ENCODE measurements at places on chromosomes 7 and 10. TPM values are rescaled to one million over a fixed set of nuclear protein-coding genes. Genes with fewer than 3 reads are reported as not detected.

PNLIPRP3 gene
- not detected for total RNA-seq

PIP gene
- total RNA-seq = not detected

GRCh38 chr7:130559184-130559583, 67.3 kb downstream of the MEST start:
- H3K27ac ChIP-seq = no peak overlapping the region
- H3K36me3 ChIP-seq = peaks cover 7% of the 10 kb centered on the region
- no peaks in the 10 kb centered on the region for H3K4me1 ChIP-seq
- no peak for DNase-seq

GRCh38 chr10:104232613-104233102, 494 bp upstream of the CFAP43 start:
- no peak for DNase-seq
- H3K27me3 ChIP-seq = peaks cover 8% of the 10 kb centered on the region
- no peaks in the 10 kb centered on the region for H3K36me3 ChIP-seq
- H3K27ac ChIP-seq = peak overlapping the region; percentile 50
- H3K4me1 ChIP-seq = peaks cover 6% of the 10 kb centered on the region

- DNase-seq = no peak
- H3K36me3 ChIP-seq = no peaks in the 10 kb centered on the region
- H3K4me1 ChIP-seq = no peaks in the 10 kb centered on the region
- no peaks in the 10 kb centered on the region for H3K27me3 ChIP-seq
- no peak overlapping the region for H3K27ac ChIP-seq
Measured at GRCh38 chr7:157715071-157715937, 378.5 kb downstream of the DNAJB6 start.

DNA sequence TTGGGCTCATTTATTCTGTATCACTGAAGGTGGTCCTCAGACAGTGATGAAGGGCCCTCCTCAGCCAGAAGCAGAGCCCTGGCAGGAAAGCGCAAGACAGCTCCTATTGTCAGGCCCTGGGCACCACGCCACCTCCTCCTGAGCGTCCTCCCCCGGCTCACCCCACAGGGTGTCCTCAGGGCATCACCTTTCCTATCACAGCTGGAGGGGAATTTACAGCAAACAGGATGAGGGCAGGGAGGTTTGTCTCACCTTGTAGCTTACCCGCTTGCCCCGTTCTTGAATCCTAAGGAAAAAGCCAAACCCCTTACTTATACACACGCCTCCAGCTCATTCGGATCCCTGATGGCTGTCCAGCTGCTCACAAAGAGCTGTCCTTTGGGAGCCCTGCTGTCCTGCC, 50.2 kb upstream of the LANCL2 start:
- H3K36me3 ChIP-seq = no peaks in the 10 kb centered on the region
- H3K27ac ChIP-seq = no peak overlapping the region
- peaks cover 13% of the 10 kb centered on the region for H3K27me3 ChIP-seq

DNA sequence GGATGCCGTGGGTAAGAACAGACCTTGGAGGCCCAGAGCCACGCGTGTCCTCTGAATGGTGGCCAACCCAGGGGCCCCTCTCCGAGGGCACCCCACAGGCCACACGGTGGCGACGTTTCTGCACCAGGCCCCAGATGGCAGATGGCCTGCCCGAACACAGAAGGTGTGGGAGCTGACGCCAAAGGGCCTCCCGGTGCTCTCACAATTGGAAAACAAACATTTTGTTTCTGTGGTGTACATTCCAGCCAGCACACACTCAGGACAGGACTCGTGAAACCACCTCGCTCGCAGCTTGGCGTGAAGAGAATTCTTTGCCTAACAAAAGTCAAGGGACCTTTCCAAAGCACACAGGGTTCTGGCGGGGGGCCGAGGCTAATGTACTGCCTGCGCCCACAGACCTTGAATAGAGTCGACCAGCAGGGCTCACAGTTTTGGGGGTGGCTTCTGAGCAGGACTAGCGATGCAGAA, 112.1 kb downstream of the FAM53B start:
- no peak overlapping the region for H3K4me3 ChIP-seq
- peaks cover 32% of the 10 kb centered on the region for H3K4me1 ChIP-seq
- H3K27ac ChIP-seq = no peak overlapping the region
- peak; percentile 52 for DNase-seq
- H3K36me3 ChIP-seq = peaks cover 9% of the 10 kb centered on the region

SPDYE6 gene
- total RNA-seq = not detected

SCART1 gene
- total RNA-seq = 1.5 TPM

Data from activated naive CD4-positive, alpha-beta T cell treated with anti-CD3 and anti-CD28 coated beads for 36 hours (primary cell).